ENCODE measurements at places on chromosomes 13 and 19.

DNA sequence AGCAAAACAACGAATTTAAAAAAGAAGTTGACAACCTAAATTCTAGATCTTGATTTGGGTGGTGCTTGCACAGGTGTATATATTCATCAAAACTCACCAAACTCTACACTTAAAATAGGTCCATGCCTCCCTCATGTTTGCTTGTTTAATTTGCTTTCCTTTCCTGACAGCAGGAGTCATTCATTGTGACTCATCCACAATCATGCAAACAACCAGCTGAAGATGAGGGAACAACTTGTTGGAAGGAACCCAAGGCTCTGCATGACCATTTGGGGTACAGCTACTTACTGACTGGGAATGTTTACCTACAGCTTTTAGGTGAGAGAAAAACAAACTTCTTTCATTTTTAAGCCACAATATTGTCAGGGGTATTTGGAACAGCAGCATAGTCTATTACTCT, 96.6 kb downstream of the RXFP2 start:
- no peak for DNase-seq

DNA sequence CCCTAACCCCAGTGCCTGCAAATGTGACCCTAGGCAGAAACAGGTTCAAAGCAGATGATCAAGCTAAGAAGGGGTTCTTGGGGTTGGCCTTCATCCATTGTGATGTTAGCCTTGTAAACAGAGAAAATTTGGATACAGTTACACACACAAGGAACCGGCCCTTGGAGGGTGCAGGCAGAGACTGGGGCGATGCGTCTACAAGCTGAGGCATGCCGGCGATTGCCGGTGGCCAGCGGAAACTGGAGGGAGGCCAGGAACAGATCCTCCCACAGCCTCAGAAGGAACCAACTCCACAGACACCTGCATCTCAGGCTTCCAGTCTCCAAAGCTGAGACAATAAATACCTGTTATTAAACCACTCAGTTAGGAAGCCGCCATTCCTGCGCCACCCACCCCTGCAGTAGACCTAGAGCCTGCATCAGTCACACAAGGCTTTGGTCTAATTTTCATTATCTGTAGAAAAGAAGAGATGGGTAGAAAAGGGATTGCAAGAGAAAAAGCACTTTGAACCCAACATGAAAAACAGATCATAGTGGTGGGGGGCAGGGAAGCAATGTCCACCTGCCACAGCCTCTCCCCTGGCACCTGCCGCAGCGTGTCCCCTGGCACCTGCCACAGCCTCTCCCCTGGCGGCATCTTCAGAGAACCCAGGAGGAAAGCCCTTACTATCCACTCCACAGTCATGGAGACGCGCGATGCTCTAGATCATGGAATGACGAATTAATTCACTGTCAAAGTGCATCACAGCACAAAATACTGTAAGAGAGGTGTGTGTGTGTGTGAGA, 119.7 kb upstream of the SOX1 start:
- DNase-seq, result no peak

- DNase-seq, result peak; percentile 20
Observed at GRCh38 chr19:5534787-5535586, 32.8 kb downstream of the TINCR start.

- no peak for DNase-seq
Observed at GRCh38 chr19:57689750-57690149, 8.0 kb downstream of the ZNF551 start.

GRCh38 chr13:75687150-75687763, 51.1 kb downstream of the LMO7 start:
- DNase-seq, result peak; percentile 44

DNA sequence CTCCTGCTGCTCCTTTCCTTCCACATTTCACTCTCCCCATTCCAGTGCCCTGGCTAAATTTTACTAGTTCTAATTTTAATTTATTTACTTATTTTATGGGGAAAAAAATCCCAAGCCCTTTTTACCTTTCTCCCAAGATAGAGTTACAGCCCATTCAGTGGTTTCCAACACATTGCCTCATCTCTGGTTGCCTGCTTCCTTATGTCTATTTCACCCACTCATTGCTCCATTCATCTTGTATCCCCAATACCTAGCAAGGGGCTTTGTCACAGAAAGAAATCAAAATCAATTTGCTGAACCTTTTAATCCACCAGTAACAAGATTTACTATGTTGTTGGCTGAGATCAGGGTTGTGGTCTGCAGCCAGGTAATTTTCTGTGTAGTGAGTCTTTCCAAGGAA, 55.9 kb downstream of the LHFPL6 start:
- DNase-seq, result no peak

DNA sequence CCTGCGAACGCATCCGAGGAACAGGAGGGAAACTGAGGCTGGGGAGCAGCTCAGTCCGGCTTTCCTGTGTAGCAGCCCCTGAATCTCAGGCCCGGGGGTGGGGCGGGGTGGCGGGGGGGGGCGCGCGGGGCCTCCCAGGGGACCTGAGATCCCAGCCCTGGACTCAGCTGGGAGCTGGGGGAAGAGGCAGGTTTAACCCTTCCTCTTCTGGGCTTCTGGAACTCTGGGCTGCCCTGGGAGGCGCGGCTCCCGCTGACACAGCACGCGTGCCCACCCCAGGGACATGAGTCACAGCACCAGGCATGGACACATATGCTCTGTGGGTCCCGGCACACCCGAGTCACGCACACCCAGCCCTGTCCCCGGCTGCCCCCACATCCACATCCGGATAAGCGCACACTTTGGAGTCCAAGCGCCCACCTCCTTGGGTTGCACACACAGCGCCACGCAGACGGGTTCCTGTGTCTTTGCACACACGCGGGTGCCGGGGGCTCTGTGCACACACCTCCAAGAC, 3.5 kb upstream of the CIRBP start:
- peak; percentile 62 for DNase-seq

GRCh38 chr19:46715975-46716671, 791 bp downstream of the PRKD2 start:
- DNase-seq, result peak; percentile 16

DNA sequence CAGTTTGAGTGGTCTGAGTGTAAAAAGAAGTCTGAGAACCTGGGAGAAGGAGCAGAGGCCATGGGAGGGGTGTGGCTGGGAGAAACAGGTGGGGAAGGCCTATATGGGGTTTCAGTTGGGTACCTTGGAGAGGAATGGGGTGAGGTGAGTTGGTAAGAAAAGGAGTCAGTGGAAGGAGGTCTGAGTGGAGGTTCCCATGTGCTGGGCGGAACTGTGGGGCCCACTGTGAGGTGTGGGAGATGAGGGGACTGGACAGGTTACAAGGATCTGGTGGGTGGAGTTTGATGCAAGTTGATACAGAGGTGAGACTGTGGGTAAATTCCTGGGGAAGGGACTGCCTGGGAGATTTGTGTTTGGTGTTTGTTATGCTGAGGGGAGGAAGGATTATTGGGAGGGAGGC, 2.1 kb downstream of the ZNF574 start:
- DNase-seq, result no peak

- DNase-seq, result no peak
Observed at GRCh38 chr13:61486496-61486895, 70.8 kb upstream of the PCDH20 start.

Data from ACHN (cell line).